ENCODE measurements at places on chromosomes 3 and 15.
A peak's percentile ranks its signal among the peaks of the same experiment; 100 is the strongest.

DNA sequence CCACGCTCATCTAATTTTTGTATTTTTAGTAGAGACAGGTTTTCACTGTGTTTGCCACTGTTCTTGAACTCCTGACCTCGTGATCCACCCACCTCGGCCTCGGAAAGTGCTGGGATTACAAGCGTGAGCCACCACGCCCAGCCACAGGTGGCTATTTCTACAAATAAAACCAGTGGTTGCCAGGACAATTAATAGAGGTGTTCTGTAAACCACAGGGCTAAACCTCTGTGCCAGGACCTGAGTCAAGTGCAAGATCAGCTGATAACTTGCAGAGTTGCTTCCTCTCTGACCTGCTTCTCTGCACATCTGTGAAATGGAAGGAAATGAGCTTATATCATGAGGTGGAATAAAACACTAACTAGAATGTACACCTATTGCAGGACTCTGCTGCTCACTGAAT is 72.8 kb downstream of the CD200R1L start:
- peak; percentile 68 for DNase-seq

- DNase-seq, result no peak
These were observed 273.0 kb upstream of the COL8A1 start for GRCh38 chr3:99365396-99365795.

DNA sequence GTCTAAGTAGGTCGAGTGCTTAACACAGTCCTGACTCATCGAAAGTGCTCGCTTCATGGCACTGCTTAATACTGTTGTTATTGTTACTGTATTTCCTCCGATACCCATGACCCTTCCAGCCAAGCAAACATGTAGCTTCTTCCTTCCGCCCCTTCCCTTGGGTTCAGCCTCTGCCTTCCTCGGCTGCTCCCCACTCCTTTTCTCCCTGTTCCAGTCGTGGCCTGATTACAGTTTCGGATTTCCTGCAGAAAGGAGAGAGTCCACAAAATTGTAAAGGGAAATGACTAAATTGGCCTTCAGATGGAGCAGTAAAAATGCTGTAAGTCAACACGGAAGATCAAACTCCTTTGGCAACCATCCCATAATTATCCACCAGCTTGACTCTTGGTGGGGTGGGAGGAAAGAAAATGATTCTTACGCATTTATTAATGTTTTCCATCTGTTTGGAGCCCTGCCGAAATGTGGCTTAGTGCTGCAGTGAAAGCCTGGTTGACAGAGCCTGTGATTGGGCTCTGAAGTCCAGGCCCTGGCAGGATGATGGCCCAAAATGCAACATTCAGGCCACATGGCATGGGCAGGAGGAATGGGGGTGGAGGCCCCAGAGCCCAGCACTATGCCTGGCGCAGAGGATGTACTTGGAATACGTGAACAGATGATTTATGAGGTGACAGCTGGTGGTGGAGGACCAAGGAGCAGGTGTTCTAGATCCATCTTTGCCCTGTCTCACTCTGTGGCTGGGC is 37.6 kb downstream of the FAM3D start:
- DNase-seq, result no peak

- no peak for DNase-seq
These were observed 24.6 kb downstream of the ITPR1 start for GRCh38 chr3:4517643-4518311.

DNA sequence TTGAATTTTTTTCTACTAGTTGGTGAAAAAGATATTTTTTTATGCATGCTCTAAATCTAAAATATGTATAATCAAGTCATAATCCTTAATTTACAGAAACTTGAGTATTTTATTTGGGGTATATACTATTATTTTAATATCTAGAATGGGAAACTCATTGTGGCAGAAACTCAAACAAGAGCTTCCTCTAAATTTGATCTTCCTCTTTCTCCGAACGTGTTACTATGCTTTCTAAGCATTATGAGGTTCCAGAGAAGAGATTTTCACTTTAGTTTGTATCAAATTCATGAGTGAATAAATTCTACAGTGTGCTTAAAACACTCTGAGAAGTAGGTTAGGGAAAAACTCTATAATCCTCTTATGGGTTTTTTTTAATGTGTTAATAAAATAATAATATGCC is 173.1 kb downstream of the POTEB3 start:
- no peak for DNase-seq

- DNase-seq, result no peak
These were observed 7.0 kb upstream of the CPNE9 start for GRCh38 chr3:9696480-9697220.

DNA sequence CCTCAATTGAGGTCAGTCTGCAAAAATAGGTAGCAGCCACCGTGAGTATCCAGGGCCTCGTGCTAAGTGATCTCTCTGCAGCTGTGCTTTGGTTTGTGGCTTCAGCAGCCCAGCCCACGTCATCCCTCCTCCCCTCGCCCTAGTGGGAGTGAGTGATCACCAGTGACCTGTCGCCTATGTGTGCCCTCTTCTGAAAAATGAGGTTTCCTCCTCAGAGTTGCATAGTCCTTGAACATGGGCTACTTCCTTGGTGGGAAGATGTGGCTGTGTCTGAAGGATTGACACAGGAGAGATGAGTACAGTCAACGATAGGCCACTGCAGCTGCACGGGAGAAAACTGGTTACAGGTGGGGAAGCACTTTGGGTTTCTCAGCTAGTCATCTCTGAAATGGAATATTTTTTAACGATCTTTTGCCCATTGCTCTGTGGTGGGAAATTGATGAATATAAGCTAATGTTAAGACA is 144.8 kb upstream of the BHLHE40 start:
- peak; percentile 81 for DNase-seq

- no peak for DNase-seq
These were observed 345.0 kb downstream of the ZNF385D start for GRCh38 chr3:21405671-21406667.

- no peak for DNase-seq
These were observed 72.1 kb downstream of the ABTB1 start for GRCh38 chr3:127744875-127745274.

GRCh38 chr3:109275702-109276293 is 40.5 kb downstream of the DPPA2 start:
- DNase-seq, result no peak

All from CD4-positive, alpha-beta T cell treated with Interleukin-2 at 100 ng/mL for 4 hours (primary cell).